Fibroblast of skin of right biceps (primary cell): ENCODE measurements at places on chromosomes 4 and X.
A peak's percentile ranks its signal among the peaks of the same experiment; 100 is the strongest.

DNA sequence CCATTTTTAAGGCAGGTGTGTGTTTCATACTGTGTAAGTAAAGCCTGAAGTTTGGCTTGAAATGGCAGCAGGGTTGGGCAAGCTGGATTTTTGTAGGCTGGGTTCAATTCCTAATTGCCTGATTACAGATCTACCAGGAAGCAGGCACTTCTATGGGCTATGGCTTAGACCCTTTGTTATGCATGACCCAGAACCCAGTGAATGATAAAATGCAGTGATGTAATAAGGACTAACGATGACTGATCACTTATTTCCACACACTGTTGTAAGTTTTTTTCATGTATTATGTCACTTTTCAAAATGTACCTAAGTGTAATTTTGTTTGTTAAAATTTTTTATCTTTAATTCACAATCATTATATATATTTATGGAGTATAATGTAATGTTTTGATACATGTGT, 8.6 kb downstream of the LANCL3 start:
- DNase-seq, result no peak

DNA sequence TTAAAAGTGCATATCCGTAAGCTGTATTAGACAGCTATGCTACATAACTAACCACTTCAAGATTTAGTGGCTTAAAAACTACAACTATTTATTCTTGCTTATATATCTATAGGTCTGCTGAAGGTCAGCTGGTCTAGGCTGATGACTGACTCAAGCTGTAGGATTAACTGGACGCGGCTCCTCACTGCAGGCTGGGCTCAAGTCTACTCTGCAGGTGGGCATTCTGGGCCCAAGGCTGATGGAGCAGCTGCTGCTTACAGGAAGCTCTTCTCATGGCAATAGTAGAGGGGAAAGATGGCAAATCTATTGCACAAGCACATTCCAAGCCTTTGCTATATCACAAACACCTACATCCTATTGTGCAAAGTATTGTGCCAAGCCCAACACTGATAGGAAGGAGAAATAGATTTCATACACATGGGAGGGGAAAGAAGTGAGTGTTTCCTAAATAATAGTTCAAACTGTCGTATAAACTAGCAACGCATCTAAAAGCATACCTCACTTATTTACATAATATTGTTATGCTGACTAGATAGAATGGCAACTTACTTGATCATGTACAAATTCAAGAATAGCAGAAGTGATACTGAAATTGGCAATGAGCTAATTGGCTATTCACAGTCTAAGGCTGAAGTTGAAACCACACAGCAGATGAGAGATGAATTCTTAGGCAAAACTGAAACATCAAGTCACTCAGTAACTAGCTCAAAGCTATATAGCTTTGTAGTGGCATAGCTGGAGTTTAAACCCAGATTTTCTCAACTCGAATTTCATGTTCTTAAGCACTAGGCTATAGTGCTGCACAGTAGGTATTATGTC, 263.8 kb downstream of the NKX6-1 start:
- DNase-seq, result no peak

GRCh38 chrX:9912351-9913145, 54.6 kb upstream of the CLDN34 start:
- DNase-seq, result no peak

- no peak for DNase-seq
Observed at GRCh38 chrX:103861200-103861599, 29.1 kb upstream of the RAB9B start.

- DNase-seq, result no peak
Observed at GRCh38 chr4:11512871-11513270, 84.2 kb upstream of the HS3ST1 start.

DNA sequence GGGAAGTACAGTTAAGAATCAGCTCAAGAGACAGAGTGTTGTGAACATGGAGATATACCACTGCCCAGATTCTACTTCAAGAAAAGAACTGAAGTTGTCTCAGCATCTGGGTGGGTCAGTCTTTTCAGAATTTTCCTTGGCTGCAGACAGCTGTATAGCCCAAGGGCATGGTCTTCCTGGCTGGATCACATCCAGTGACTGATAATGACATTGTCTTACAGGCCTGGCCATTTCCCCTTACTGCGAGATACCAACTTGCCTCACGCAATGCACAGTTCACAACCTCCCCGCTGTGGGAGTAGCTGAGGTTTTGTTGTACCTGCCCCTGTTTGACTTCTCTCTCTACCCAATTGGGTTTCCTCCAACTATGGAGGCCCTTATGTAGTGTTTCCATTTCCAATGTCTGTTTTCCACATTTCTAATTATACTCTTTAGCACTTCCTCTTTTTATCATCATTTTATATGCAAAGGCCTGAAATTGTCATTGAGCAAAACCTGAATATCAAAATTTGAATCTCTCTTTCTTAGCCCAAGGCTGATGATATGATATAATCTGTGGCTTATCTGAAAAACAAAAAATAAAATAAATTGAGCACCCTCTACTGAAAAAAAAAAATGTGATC, 209.1 kb downstream of the NAF1 start:
- DNase-seq, result no peak

DNA sequence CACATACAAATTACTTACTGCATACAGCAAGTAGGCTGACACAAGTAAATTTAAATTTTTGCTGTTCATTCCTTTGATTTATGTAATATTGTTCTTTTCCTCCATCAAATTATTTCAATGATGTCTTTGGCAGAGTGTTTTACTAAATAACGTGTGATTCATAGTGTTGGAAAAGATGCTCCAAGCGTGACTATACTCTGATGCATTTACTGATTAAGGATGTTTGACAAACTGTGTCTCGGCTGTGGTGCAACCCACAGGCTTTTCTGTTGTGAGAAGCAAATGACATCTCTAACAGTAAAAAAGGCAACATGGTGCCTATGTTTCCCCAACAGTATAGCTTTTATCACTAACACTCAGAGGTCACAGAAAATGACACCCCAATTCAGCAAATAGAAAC, 540.9 kb downstream of the PPP4R3C start:
- DNase-seq, result peak; percentile 68

- no peak for DNase-seq
Observed at GRCh38 chr4:189087971-189088370, 852.7 kb upstream of the FRG1 start.

DNA sequence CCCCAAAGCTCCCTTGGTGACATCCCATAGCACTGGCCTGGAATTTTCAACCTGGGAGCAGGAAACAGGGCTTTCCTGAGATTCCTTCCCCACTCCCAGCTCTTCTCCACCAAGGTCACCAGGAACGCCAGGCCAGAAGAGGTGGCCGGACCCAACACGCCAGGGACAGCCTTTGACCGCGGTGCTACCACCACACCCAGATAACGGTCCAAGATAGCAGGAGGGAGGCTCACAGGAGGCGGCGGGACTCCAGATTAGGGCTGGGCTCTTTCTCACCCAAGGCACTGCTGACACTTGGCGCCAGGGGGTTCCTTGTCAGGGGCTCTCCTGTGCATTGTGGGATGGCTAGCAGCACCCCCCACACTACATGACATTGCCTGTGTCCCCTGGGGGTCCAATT, 22.9 kb downstream of the ZFYVE28 start:
- no peak for DNase-seq
